ENCODE measurements at places on chromosomes 6 and 20.
A peak's percentile ranks its signal among the peaks of the same experiment; 100 is the strongest.

GRCh38 chr6:20746024-20746423 lies 211.8 kb downstream of the CDKAL1 start:
- DNase-seq, result no peak

DNA sequence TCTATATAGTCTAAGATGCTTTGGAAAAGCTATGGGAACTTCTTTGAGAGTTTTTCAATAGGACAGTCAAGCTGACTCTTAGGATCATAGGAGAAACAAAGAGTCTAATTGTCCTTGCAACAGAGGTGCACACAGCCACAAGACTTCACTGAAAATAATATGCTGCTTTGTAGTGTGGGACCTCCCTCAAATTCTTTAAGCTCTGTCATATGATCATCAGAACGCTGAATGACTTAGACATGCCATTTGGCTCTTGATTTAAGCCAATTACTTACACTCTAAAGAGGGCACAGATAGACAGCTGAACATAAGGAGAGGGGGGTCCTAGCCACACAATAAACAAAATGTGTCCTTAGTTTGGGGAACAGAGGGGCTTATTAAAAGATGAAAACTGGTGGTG lies 818.7 kb upstream of the GJE1 start:
- DNase-seq, result no peak

DNA sequence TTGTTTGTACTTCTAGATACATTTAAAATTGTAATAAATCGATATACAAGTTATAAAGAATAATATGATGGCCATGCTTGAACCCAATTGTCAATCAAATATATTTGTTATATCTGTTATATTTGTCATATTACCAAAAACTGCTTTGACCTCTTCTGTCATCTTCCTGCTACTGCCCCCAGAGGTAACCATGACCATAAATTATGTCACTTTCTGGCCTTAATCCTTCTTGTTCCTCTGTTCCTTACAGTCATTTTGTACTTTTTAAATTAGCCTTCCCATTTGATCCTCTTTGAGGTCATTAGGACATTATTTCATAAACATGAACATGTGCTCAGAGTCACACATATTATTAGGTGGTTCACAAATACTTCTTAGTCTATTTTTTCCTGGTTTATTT lies 124.7 kb downstream of the HFE start:
- DNase-seq, result no peak

DNA sequence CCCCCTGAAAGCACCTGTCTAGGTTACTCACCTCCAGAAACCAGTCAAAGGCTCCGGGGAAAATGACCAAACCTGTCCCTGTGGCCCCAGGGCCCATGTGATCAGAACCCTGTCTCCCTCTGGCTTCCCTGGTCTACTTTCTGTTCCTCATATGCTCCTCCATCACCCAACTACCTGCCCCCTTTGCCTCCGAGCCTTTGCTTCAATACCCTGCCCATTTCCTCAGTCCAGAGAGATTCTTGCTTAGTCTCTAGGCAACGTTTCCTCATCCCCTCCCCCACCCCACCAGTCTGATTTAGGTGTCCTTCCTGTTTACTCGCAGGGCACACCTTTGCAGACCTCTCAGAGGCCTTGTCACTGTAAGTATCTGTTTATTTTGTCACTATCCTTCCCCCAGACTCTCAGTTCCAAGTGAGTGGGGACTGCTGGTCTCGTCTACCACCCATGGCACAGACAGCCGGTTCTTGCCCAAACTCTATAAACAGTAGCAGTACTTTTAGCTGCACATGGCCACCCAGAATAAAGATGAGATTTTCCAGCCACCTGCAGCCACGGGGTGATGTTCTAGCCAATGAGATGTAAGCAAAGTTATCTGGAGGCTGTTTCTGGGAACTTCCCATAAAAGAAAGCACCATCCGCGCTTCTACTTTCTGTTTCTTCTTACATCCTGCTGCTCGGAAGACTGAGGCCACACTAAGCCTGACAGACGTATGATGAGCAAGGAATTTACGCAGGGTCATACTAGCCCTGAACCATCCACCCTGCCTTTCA lies 13.3 kb downstream of the ELOVL5 start:
- peak; percentile 42 for DNase-seq

GRCh38 chr6:121055572-121056163 lies 278.6 kb downstream of the TBC1D32 start:
- no peak for DNase-seq

DNA sequence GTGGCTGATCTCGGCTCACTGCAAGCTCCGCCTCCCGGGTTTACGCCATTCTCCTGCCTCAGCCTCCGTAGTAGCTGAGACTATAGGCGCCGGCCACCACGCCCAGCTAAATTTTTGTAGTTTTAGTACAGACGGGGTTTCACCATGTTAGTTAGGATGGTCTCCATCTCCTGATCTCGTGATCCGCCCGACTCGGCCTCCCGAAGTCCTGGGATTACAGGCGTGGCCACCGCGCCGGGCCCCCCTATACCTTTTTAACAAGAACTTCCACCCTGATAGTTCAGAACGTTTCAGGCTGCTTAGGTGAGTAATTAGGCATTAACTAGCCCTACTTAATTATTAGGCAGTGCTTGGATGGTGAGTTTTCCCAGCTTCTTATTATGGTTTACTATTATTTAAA lies 552.5 kb downstream of the BCKDHB start:
- DNase-seq, result no peak

- no peak for DNase-seq
Observed at GRCh38 chr6:17653198-17653882, 53.2 kb downstream of the FAM8A1 start.

DNA sequence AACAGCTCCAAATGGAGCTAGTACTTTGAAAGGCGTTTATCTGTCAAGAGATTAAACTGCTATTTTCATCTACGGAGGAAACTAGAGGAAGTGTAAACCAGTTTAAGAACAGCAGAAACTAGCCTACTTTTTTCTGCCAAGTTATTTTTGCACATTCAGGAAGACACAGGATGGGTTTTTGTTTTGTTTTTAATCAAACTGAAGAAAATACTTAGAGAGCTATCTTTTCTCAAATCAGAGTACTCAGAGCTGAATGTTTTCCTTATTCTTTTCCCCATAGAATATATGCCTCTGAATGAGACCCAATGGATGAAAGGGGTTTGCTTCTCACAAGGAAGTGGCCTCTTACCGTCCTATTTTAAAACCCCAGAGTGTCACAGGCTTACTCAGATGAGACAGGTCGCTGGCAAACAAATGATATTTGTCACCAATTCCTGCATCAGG lies 538.5 kb downstream of the CD83 start:
- no peak for DNase-seq

DNA sequence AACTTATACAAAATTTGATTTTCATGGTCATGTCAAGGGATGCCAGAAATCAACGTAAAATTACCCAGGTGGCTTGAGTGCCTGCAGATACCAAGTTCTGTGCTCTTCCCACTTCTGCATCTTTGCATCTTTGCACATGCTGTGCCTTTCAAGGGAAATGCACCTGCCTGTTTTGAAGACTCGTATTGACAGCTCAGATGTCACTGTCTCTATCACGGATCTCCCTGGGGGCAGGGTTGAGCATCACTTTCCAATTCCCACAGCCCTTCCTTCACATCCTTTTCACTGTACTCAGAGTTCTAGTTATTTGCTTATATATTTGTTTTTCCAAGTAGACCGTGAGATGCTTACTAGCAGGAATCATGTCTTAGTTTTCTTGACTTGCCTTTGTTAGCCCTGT lies 274.2 kb downstream of the CDH26 start:
- DNase-seq, result no peak

- no peak for DNase-seq
Observed at GRCh38 chr6:110020888-110021287, 42.8 kb downstream of the GPR6 start.

DNA sequence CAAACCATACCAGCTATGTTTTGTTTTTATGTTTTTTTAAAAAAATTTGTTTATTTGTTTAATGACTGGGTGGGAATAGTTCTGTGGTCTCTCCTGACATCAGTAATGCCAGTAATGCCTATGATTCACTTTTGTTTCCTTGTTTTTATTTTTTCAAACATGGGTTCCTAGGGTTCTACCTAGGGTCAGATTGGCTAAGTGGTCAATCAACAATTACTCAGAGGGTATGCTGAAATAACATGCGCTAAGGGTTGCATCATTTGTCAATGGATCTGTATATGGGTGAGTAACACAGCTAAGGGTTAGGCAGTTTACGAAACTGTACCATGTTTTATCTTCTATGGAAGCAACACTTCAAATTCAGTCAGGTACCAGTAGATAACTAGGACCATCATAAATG lies 583.8 kb upstream of the GJE1 start:
- no peak for DNase-seq

GRCh38 chr6:100353276-100354015 lies 111.3 kb downstream of the SIM1 start:
- DNase-seq, result no peak

- DNase-seq, result no peak
Observed at GRCh38 chr20:3313683-3314065, 74.7 kb upstream of the SLC4A11 start.

GRCh38 chr6:132865364-132865763 lies 51.0 kb downstream of the RPS12 start:
- DNase-seq, result no peak

DNA sequence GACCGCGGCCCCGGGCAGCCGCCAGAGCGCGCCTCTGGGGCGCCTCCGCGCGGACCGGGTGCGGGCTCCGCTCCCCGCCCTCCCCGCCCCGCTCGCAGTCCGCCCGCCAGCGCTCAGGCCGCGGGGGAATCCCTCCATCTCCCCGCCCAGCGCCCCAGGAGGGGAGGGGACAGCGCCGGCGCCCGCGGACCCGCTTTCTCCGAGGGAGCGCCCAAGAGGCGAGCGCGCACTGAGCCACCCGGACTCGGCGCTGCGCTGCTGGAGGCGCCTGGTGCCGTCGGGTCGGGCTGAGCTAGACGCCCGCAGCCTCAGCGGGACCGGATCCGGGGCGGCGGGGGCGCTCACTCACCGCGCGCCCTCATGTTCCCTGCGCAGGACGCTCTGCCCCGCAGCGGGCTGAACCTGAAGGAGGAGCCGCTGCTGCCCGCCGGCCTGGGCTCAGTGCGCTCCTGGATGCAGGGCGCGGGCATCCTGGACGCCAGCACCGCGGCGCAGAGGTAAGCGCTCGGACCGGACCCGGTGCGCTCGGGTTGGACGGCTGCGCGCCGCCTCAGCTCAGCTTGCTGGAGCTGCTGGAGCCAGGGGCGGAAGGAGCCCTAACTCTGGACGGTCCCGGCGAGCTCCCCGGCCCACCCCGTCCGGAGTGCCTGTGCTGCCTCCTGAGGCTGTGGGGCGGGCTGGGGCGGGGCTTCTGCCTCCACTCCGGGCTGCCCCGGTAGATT lies 867 bp downstream of the EBF4 start:
- peak; percentile 44 for DNase-seq

GRCh38 chr20:56968376-56969048 lies 297.9 kb downstream of the BMP7 start:
- DNase-seq, result no peak

GRCh38 chr6:135331002-135331401 lies 149.9 kb downstream of the MYB start:
- no peak for DNase-seq

GRCh38 chr6:125445054-125445453 lies 143.3 kb upstream of the HDDC2 start:
- no peak for DNase-seq

DNA sequence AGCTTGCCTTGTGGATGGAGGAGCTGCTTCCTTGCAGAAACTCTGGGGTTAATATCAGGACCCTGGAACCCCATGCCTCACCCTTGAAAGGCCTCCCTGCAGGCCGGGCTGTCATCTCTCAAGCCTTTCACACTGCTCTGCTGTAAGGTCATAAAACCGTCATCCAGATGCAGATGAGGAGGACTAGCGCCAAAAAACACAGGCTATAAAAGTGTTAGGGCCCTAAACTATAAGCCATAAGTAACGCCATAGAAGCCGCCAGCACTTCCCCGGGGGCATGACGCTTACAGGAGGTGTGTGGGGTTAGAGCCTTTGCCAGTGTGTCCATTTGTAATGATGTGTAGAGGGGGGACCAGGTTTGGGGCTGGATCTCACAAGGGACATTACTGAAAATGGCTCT lies 47.6 kb downstream of the CDH4 start:
- DNase-seq, result no peak

GRCh38 chr6:15287670-15288375 lies 42.0 kb downstream of the JARID2 start:
- no peak for DNase-seq

DNA sequence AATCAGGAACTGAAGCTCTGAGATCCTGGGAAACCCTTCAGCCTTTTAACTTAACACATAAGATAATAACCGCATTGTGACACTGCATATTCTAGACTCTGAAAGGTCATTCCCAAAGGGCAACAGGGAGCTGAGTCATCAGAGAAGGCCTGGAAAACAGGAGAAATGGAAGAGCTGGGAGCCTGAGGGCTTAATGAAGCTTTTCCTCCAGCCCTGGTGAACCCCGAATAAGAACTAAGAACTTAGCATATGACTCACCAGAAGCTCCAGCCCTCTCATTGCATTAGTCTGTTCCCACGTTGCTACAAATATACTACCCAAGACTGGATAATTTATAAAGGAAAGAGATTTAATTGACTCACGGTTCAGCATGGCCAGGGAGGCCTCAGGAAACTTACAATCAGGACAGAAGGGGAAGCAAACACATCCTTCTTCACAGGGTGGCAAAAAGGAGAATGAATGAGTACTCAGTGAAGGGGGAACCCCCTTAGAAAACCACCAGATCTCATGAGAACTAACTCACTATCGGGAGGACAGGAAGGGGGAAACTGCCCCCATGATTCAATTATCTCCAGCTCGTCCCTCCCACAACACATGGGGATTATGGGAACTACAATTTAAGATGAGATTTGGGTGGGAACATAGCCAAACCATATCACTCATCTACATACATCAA lies 648.5 kb downstream of the TFAP2A start:
- DNase-seq, result no peak

- DNase-seq, result no peak
Observed at GRCh38 chr20:51199920-51200319, 177.0 kb upstream of the KCNG1 start.

GRCh38 chr6:150194195-150194594 lies 51.4 kb downstream of the PPP1R14C start:
- DNase-seq, result no peak

GRCh38 chr6:166343150-166343487 lies 774 bp upstream of the SFT2D1 start:
- no peak for DNase-seq

DNA sequence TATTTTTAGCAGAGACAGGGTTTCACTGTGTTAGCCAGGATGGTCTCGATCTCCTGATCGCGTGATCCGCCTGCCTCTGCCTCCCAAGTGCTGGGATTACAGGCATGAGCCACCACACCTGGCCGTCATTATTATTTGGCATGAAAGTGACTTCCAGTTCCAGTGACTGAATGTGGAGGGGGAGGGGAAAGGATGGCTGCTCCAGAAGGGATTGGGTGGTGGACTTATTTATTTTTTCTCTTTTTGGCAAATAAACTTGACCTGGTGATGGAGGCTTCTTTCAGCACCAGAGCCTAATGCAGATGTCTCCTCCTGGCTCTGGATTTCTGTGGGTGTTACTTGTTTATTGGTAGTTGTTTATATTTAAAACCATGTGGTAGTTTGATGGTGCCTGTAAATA lies 16.9 kb upstream of the SLC22A23 start:
- no peak for DNase-seq

Data from stimulated activated CD4-positive, alpha-beta T cell treated with anti-CD3 and anti-CD28 coated beads, Interleukin-4, amount 100 ng/mL, for 4 hours (primary cell).